ENCODE measurements at places on chromosomes 3 and 15.

DNA sequence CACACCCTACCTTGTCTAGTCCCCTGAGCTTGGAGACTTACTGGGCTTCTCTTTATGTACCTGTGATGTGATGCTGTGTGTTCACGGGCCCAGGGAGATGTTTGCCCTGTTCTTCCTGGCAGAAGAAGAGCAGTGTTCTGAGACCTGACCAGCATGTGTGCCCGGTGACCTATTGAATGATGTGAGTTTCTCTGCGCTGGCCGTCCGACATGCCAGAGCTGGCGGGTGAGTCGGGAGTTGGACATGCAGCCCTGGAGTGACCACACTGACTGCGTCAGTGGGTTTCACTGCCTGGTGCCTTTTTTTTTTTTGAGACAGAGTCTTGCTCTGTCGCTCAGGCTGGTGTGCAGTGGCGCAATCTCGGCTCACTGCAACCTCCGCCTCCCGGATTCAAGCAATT lies 42.3 kb downstream of the CGNL1 start:
- DNase-seq, result no peak

- DNase-seq, result no peak
Observed at GRCh38 chr3:121724130-121724529, 25.4 kb downstream of the GOLGB1 start.

DNA sequence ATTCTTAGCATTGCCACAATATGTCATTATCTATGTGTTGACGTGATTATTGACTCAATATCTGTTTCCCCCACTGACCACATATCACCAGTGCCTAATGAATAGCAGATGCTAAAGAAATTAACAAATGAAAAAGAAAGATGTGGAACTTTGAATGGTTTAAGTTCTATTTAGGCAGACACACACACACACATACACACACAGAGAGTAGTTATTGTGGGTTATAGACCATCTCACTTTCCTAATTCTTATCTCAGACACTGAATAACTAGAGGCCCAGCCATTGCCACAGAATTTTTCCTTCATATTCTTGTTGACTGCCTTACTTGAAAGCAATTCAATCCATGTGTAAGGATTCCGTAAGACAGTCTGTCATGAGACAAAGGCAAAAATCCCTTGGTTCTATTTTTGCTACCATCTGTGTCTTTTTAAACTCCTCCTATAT lies 61.9 kb upstream of the PHLDB2 start:
- DNase-seq, result no peak

DNA sequence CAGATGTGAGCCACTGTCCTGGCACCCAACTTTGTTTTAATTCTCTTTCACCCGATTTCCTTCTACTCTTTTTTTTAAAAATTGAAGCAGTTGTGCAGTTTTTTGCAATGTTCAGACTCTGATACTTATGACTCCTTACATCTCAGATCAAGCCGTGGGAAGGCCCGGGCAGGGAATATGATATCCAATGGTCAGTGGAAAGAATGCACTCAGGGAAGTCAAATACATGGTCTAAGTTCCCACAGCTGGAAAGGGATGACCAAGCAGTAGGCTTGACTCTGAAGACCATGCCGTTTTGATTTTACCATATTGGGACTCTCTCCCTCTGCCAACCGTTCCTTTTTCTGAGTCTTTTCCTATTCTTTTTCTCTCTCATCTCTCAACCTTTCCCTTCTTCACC lies 157.2 kb downstream of the RPLP1 start:
- DNase-seq, result no peak

- no peak for DNase-seq
Observed at GRCh38 chr15:43126356-43126755, 7.0 kb upstream of the TMEM62 start.

- DNase-seq, result no peak
Observed at GRCh38 chr15:41996921-41997592, 23.8 kb downstream of the PLA2G4E start.

GRCh38 chr15:52559575-52559974 lies 9.3 kb downstream of the ARPP19 start:
- peak; percentile 16 for DNase-seq

GRCh38 chr15:41836073-41836472 lies 2.6 kb upstream of the PLA2G4B start:
- no peak for DNase-seq

- no peak for DNase-seq
Observed at GRCh38 chr3:988785-989184, 104.0 kb upstream of the CNTN6 start.

All from stimulated activated CD4-positive, alpha-beta T cell treated with anti-CD3 and anti-CD28 coated beads, Interleukin-2, amount 100 ng/mL, for 4 hours (primary cell).